ENCODE measurements at places on chromosomes 1 and 21.

- peak; percentile 18 for DNase-seq
Observed at GRCh38 chr1:173479649-173480048, 2.5 kb downstream of the PRDX6 start.

- no peak for DNase-seq
Observed at GRCh38 chr1:179583771-179584320, 7.8 kb upstream of the TDRD5 start.

GRCh38 chr21:36155603-36156338, 853 bp upstream of the DOP1B start:
- no peak for DNase-seq

- DNase-seq = peak; percentile 24
Observed at GRCh38 chr1:61081686-61082310, 563 bp upstream of the NFIA start.

DNA sequence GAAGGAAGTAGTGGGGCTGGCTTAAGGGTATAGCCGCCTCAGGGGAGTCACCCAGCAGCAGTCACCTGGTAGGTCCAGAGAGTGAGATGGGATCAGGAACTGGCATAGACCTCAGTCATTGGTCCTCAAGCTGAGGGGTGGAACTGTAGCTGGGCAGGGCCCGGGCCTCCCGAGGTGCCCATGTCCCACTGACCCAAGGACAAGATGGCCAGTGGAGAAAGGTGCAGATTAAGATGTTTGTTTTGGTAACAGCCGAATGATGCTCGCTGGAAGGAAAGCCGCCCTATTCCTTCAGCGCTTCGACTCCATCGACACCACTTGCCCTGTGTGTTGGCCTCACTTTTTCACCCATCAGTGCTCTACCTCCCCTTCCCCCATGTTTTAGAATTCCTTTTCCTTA, 16.4 kb downstream of the COL9A2 start:
- no peak for DNase-seq

DNA sequence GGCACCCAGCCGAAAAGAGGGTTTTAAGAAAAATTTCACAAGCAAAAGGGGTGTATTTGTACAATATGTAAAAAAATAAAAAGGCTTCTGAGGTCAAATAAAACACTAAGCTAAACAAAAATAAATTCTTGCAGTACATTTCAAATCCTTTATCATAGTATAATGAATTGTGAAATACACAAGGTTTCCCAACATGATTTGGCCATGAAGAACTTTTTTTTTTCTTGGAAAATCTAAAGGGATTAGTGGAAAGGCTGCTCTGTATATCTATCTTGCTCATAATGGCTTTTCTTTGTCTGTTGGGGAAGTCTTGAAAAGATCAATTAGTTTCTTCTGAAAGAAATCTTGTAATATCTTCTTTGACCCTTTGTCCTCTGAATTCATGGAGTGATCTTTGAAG, 593.4 kb downstream of the PLPP3 start:
- no peak for DNase-seq

DNA sequence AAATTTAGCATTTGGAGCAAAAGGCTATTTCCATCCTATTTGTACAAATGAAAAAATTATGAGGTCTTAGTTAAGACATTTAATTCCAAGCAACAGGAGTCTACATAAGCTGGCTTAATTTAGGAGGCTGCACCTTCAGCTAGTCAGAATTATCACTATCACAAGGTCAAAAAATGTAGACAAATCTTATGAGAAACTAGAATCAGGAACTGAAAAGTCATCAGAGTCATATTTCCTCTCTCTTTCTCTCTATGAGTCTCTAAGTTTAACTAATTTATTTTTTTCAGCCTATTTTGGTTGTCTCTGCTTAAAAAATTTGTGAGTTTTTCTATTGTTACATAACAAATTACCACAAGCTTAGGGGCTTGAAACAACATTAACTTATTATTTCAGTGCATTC, 807.1 kb upstream of the PRMT6 start:
- DNase-seq = no peak

DNA sequence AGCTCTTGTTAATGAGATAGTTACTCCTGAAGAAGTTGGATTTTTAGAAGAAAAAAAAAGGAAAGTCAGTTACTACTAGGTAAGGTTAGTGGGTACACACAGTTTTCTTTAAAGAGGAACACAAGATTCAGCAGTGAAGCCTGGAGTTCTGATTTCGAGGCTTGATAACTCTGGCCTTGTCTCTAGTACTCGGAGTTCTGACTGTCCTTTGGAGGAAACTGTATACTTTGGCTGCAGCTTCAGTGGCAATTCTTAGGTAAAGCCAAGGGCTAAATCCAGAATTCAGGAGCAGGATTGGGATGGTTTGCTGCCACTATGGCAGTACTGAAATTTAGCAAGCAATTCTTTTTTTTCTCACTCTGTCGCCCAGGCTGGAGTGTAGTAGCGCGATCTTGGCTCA, 9.2 kb downstream of the ACADM start:
- no peak for DNase-seq
